ENCODE measurements at places on chromosomes 16 and 17.

- no peak for DNase-seq
Observed at GRCh38 chr17:64773386-64773835, 111.3 kb upstream of the SMURF2 start.

- no peak for DNase-seq
Observed at GRCh38 chr16:85289760-85290625, 177.7 kb upstream of the CIBAR2 start.

- no peak for DNase-seq
Observed at GRCh38 chr16:79607587-79607986, 7.0 kb upstream of the MAF start.

DNA sequence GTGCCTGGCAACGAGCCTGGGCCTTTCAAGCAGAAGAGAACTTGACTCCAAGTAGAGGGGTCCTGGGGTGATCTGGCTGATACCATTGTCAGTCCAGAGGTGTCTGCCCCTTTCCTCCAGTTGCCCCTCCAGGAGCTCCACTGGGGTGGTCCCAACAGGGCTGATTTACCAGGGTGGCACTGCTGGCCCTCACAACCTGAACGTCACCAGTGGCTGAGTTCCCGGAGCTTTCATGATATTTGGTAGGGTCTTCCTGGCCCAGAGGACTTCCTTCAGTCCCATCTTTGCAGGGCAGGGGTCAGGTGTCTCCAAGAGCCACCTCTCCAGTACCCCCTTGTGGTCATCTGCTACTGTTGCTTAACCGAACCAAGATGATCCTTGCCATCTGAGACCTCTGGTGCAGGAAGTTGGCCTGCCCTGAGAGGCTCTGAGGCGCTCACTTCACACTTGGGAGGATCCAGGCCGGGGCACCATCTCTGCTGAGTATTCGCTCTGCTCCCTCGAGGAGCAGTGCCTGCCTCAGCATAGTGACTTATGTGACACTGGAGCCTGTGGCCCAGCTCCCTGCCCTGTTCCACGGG, 3.5 kb downstream of the LIMD2 start:
- no peak for DNase-seq

DNA sequence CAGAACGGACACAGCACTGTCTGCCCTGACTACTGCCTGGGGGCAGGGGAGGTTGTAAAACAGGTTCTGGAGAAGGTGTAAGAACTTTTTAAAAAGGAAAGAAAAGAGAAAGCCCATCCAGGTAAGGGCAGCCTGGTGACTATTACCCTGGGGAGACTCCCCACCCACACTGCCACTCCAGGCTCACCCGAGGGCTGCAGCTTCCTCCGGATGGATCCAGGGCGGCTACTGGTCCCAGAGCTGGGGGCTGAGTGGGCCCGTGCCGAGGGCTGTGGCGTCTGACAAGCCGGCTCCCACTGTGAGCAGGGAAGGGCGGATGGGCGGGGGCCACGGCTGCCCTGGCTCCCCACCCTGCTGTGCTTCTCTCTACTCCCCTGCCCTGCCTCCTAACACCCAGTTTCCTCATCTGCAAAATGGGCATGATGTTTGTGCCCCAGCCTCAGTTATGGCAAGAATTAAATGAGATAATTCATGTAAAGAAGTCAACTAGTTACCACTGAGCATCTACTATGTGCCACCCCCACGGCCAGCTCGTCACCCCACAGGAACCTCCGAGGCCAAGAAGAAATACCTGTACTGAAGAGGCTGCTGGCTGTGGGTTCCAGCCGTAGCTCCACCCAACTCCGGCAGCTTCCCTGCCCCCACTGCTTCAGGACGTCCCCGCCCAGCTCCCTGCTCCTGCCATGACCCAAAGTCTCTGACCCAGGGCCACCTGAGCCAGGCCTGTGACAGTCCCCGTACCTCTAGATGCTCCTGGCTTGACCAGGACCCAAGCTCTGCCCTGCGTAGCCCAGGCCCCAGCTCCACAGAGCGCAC, 24.2 kb downstream of the KATNB1 start:
- DNase-seq: no peak

DNA sequence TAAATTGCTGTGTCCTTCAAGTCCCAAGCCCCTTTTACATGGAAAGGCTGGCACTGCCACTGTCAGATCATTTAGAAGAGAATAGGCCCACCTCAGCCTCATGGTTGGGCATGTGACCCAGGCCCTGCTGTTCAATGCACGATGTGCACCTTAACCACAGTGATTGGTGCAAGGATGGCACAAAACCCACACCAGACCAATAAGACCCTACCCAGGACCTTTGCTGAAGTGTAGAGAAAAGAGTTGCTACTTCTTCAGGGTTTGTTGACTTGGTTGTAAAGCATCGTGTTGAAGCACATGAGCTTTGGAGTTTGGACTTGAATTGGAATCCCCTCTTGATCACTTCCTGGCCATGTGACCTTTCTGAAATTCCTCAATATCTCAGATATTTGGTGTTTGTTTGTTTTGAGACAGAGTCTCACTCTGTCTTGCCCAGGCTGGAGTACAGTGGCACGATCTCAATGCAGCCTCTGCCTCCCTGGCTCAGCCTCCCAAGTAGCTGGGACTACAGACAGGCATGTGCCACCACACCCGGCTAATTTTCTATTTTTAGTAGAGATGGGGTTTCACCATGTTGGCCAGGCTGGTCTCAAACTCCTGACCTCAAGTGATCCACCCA, 24.8 kb downstream of the DNAJA2 start:
- no peak for DNase-seq

DNA sequence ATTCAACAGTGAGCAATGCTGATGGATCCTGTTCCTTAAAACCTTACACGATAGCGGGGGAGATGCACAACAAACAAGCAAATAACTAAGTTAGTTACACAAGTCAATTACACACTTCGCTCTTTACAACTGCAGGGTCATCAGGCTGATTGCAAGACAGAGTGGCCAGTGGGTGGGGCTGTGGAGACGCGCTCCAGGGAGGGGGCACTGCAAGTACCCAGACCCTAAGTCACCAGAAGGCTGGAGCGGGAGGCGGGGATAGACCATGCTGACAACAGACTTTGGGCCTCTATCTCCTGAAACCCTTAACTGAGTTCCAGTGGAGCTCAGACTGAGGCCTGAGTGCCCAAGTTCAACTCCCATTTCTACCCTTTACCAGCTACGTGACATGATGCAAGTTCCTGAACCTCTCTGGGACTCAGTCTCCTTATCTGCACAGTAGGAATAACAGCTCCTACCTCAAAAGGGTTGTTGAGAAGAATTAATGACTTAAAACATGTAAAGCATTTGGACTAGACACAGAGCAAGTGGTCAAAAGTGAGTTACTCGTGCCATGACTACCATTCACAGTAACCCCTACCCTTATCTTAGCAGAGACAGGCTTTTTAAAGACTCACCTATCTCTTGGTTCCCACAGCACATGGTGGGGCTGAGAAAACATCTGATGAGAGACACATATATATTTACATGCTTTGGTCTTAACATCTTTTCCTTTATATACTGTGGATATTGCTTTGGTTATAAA, 10.4 kb downstream of the CPPED1 start:
- DNase-seq: no peak

DNA sequence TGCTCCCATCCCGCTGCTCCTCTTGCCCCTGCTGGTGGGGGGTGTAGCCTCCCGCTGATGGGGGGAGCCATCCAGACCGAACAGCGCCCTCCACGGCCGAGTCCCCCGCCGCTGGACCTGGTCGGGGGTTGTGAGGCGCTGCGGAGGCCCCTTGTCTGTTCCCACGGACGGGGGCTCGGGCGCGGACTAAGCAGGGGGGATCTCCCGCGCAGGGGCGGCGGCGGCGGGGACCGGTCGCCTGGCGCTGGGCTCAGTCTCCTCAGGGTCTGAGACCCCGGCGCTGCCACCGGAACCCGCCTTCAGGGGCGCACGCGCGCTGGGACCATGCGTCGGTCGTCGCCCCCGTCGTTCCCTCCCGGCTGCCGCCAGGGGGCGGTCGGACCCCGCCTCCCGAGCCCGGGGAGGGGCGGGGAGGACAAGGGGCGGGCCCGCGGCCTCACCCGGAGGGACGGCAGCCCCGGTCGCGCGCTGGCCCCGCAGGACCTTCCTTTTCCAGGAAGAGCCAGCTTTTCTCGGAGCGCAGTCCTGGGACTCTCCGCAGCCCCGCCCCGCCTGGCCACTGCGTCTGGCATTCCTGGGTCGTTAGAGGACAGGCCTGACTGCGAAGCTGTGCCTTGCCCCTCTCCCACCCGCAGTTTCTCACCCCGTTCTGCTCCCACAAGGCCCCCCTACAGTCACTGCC, 6.3 kb upstream of the IL32 start:
- peak; percentile 58 for DNase-seq

DNA sequence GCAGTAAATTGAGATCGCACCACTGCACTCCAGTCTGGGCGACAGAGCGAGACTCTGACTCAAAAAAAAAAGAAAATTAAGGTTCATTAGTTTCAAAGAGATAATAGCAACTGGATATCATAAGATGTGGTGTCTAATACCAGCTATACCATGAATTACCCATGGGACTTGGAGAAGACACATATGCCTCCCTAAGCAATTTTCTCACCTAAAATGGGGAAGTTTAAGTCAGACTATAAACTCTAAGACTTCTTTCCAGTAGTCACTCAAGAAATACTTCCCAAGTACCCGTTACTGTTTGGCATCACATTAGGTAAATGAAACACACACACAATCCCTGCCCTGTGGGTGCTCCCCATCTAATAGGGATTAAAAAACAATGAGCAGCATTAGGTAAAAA, 22.6 kb downstream of the SMURF2 start:
- DNase-seq: no peak

DNA sequence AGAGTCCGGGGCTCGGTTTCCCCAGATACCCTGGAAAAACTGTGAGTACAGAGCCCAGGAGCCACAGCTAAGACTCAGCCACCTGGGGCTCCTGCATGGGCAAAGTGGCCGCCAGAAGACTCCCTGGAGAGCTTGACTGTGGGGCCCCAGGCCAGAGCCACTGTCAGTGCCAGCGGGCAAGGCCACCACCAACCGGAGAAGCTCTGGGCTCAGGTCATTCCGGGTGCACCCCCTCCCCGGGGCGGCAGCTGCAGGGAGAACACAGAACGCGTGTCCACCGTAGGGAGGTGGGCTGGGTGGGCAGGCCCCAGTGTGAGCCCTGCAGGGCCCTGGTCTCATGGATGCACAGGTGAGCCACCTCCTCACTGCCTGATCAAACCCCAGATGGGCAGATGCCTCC, 22.3 kb upstream of the RBFOX3 start:
- DNase-seq: no peak

- no peak for DNase-seq
Observed at GRCh38 chr16:15973421-15973820, 24.0 kb downstream of the ABCC1 start.

DNA sequence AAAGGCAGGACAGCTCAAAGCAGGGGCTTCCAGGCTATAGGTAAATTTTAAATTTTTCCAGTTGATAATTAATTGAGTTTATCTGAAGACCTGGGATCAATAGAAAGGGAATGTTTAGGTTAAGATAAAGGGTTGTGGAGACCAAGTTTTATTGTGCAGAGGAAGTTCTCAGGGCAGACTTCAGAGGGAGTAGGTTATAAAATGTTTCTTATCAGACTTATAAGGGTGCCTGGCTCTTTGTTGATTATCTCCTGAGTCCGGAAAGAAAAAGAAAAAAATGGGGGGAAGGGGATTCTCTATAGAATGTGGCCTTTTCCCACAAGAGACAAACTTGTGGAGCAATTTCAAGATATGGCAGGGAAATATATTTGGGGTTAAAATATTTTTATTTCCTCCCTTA, 15.9 kb downstream of the SLC46A1 start:
- no peak for DNase-seq

DNA sequence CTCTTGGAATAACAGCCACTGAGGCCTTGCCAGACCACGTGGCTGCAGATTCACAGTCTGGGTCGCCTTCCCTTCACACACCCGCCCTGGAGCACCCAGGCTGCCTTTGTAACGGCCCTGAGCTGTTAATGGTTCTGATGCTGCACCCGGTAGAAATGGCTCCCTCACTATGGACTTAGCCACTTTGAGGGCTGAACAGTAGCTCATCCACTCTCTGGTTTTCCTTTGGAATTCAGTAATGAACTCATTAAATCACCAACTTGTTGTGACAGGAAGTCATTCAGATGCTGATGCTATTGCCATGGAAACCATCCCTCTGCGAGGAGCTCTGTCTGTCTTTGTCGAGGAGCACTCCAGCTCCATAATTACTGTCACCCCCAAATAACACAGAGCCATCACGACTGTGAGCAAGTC, 59.2 kb downstream of the CDK5R1 start:
- DNase-seq: no peak

- DNase-seq: no peak
Observed at GRCh38 chr17:18921912-18922451, 30.0 kb upstream of the SLC5A10 start.

DNA sequence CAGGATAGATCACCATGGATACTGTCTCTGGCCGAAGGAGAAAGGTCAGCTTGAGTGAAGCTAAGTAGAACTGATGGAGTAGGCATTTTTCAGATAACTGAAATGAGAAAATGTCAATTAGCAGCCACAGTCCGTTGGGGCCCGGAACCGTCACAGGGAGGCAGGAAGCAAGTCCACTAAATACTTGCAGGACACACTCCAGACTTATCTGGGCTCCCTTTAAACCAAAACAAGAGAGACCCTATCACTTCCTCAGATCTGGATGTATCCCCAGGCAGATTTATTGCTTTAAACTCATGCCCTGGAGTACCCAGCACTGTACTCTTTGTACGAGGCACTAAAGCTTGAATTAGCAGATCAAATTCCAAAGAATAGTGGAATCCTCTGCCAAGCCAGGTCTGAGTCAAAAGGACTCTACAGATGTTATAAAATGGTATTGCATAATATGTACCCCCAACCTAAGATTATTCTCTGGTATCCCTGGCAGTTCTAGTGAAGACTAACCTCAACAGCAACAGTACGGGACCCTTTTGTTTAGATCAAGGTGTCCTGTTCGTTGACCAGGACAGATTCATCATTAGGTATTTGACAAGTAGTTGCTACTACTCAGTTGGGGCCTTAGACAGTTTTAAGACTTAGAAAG, 8.1 kb downstream of the ZP2 start:
- DNase-seq: no peak

GRCh38 chr16:4617880-4618279, 3.2 kb upstream of the UBALD1 start:
- DNase-seq: no peak

- DNase-seq: peak; percentile 34
Observed at GRCh38 chr17:48100591-48101011, 677 bp downstream of the CBX1 start.

- DNase-seq: no peak
Observed at GRCh38 chr16:31267332-31268032, 7.7 kb downstream of the ITGAM start.

GRCh38 chr17:82241183-82241925, 12.5 kb downstream of the SLC16A3 start:
- DNase-seq: peak; percentile 67

- DNase-seq: no peak
Observed at GRCh38 chr16:78577630-78578029, 478.2 kb downstream of the WWOX start.

- no peak for DNase-seq
Observed at GRCh38 chr16:12504312-12504711, 299.4 kb downstream of the CPPED1 start.

- DNase-seq: no peak
Observed at GRCh38 chr17:51442088-51442865, 181.9 kb downstream of the UTP18 start.

- DNase-seq: no peak
Observed at GRCh38 chr16:81539009-81539758, 94.6 kb downstream of the CMIP start.

- peak; percentile 86 for DNase-seq
Observed at GRCh38 chr16:2500918-2501750, 12.6 kb upstream of the ATP6V0C start.

GRCh38 chr16:23871924-23872323, 36.1 kb downstream of the PRKCB start:
- DNase-seq: no peak

- DNase-seq: no peak
Observed at GRCh38 chr16:23996258-23996955, 160.6 kb downstream of the PRKCB start.

GRCh38 chr16:68146585-68146984, 61.4 kb downstream of the NFATC3 start:
- no peak for DNase-seq

Measured in tibial nerve (tissue), 4 donors.